NCI-H2081 (cell line): ENCODE measurements at places on chromosomes 1 and 21.

DNA sequence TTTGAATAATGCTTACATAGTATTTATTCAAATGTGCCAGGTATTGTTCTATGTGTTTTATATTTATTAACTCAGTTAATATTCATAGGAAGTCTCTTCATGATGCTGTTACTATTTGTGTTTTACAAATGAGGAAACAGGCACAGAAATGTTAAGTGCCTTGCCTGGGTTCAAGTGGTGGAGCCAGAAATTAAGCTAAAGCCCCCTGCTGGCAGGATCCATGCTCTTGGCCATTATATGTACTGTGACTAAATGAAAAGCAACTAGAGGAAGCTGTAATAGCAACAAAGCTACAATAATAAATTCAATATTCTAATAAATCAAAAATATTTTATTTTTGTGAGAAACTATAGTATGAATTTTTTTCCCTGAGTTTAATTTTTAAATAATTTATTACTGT is 30.0 kb downstream of the IARS2 start:
- no peak for DNase-seq

DNA sequence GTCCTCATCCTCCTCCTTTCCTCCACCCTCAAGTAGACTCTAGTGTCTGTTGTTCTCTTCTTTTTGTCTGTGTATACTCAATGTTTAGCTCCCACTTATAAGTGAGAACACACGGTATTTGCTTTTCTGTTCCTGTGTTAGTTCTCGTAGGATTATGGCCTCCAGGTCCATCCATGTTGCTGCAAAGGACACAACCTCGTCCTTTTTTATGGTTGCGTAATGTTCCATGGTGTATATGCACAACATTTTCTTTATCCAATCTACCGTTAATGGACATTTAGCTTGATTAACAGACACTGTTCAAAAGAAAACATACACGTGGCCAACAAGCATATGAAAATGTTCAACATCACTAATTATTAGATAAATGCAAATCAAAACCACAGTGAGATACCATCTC is 44.3 kb upstream of the TMPRSS2 start:
- no peak for DNase-seq

GRCh38 chr1:42973286-42973685 is 14.6 kb upstream of the SLC2A1 start:
- no peak for DNase-seq

- no peak for DNase-seq
Measured at GRCh38 chr1:29465755-29466154, 229.4 kb downstream of the PTPRU start.

- no peak for DNase-seq
Measured at GRCh38 chr1:233815865-233816264, 88.6 kb upstream of the SLC35F3 start.

DNA sequence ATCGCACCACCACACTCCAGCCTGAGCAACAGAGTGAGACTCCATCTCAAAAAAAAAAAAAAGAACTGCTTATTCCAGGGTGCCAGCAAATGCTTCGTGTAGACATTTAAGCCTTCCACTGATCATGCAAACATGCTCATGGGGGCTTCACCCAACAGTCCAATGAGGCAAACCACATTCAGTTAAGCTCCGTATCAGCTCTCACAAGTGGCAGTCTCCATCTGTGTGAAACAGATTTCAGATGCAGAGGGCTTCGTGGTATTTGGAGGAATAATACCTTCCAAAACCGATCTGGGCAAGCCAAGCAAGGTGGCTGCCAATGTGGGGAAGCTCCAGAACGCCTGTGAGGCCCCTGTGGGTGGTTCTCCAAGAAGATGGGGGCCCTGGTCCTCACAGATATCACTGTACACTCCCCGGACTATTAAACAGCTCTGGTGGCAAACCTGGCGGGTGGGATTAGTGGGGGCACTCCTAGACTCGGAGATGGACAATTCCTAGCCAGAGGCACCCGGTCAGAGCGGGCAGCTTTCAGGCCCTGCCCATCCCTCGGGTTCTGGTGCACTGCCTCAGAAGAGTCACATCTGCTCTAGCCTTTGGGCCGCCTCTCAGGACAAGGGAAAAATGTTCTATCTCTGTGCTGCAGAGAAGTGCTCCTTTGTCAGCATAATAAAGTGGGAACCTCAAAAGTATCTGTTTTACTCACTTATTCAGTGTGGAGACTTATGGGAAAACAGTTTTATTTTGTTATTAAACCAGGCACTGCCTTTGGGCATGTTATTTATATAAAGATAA is 10.2 kb downstream of the CREG1 start:
- DNase-seq, result no peak

- DNase-seq, result no peak
Measured at GRCh38 chr21:36429947-36430546, 44.9 kb downstream of the CHAF1B start.

DNA sequence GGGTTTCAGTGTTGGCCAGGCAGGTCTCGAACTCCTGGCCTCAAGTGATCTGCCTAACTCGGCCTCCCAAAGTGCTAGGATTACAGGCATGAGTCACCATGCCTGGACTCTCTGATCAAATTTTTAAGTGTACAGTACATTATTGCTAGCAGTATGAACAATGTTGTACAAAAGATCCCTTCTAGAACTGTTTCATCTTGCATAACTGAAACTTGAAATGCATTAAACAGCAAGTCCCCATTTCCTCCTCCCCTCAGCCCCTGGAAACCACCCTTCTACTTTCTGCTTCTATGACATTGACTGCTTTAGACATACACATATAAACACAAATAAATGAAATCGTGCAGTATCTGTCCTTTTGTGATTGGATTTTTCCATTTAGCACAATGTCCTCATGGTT is 463.4 kb downstream of the PTPRC start:
- no peak for DNase-seq

DNA sequence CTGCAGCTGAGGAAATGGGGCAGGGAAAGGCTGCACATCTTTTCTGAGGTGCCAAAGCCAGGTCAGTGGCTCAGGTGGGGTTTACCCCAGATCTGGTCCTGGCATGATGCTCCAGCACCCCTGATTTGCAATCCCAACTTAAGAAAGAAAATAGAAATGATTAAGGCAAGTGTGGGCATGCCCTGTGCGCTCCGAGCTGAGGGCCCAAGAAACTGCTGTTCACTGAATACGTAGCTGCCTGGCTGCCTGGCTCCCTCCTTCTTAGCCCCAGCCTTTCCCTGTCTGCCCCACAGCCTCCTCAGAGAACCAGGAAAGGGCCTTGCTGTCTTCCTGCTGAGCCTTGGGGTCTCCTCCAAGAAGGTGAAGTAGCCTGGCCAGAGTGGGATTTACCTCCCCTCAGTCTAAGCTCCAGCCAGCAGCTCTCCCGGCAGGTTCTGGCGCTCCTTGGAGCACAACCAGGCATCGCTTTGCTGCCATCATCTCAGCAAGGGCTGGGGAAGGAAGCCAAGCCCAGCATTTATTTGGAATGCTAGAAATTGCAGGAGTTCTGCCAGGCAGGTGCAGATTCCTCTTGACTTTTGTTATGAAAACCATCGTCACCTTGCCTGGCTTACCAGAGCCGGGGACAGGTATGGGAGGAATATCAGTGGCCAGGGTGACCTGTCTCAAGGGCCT is 51.3 kb upstream of the SELENON start:
- DNase-seq, result peak; percentile 72

DNA sequence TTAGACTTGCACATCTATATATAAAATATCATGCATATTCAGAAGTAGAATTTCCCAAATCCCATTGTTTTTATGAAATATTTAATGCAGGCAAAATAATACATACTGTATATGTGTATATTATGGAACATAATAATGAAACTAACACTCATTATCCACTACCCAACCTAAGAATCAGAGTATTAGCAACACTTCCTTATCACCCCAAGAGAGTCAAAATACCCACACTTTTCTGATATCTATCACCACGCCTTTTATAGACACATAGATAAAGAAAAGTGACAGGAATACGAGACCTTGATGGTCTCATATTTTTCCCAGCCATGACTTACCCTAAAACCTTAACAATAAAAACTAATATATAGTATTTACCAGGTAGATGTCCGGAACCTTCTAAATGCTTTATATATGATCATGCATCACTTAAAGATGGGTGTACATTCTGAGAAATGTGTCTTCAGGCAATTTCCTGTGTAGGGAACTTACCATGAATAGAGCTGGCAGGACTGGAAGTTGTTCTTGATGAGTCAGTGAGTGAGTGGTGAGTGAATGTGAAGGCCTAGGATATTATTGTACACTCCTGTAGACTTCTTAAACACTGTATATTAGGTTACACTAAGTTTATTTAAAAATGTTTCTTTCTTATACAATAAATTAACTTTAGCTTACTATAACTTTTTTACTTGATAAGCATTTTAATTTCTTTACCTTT is 45.5 kb downstream of the TNFSF4 start:
- DNase-seq, result no peak

DNA sequence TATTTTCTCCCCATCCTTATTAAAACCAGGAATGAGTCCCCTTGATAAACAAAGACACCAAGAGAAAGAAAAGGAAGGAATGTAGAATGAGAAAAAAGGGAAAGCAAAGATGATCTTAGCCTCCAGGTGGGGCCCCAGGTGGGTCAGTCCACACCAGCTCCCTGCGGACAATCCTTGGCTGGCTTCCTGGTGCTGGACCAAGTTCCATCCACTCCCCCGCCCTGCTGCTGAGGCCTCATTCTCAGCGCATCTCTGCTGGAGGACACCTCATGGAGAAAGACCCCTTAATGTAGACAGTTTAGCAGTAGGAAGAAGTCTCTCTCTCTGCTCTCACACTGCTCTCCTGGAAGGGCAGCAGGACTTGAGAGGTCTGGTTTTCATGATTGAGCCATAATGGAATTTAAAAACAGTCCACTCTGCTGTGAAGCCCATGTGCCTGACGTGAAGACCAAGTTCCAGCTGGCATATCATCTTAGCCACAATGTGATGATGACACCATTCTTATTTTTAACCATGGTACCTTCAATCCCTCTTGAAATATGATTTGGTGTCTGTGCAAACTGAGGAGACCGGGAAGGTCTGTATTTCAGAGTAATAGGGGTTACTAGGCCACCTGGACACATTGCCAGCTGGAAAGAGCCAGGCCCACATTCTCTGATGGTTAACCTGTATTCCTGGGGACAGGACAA is 83.1 kb downstream of the WLS start:
- DNase-seq, result no peak

DNA sequence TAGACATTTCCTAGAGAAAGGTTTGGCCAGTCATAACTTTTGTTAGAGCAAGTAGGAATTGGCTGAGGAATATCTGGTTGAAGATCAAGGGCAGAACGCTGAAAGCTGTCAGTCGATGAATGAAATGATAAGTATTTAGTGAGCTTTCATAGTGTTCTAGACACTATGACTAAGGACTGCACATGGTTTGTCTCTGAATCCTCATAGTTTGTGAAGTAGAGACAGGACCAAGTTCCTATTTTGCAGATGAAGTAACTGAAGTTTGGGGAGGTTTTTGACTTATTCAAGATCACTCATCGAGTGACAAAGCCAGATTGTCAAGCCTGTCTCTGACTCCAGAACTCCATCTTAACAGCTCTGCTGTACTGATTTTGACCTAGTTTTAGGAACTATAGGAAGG is 4.7 kb downstream of the ELOA start:
- no peak for DNase-seq

GRCh38 chr1:33211972-33212371 is 30.1 kb upstream of the TRIM62 start:
- no peak for DNase-seq

DNA sequence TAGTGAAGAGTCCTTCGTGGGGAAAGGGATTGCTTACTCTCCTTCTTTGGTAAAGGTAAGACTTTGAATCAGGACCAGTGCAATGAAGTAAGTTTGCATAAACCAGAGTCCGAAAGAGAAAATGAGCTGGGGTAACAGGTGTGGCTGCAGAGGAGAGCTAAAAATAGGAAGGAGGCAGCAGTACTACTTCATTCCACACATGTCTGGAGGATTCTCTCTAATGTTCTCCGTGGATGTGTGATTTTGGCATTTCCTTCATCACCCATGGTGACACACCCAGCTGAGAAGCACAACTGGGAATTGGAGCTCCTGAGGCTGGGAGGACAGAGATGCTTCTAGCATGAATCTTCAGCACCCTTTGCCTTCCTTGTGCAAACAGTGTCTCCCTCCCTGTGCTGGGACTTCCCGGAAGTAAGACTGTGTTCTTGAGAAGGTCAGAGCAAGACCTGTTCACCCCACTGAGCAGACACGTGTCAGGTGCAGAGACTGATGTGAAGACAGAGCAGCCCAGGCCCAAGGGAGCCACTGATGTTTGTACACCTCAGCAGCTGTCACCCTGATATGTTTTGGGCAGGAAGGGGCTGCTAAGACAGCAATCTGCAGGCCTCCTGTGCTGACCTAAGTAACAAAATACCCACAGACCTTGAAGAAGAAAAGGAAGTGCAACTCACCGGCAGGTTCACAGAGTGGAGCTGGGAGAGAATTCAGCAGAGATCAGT is 13.3 kb downstream of the FCRL1 start:
- DNase-seq, result no peak

DNA sequence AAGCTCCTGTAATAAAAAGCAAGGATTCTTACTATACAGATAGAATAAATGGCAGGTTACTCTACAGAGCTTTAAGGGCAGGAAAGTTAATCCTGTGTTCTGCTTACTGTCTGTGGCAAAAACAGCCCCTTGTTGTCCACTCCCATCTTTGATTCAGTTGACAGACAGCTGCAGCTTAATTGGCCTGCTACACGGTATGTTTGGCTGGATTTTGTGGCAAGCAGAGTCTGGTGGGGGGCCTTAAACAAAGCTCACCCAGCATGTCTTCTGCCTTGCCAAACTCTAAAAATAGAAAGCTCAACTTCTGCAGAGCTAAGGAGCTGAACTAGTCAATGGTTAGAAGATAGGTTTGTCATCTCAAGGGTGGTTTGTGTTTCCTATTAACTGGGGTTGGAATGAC is 407.2 kb downstream of the HLX start:
- no peak for DNase-seq

DNA sequence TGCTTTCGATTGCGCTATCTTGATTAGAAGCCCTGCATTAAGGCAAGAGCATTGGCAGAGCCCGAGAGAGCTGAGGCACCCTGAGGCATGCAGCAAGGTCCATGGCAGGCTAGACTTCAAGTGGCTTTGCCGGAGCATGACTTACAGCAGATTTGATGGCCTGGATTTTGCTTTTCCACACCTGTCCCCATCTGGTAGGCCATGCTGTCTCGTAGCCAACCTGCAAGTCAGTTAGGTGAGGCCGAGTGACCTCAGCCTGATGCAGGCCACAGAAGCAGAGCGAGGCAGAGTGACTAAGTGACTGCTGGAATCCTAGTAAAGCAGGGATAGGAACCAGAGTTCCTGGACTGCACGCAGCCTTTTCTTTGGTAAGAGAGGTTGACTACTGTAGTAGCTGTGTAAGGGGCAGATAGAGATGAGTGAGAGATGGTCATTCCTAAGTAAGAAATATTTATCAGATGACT is 148.9 kb downstream of the PBX1 start:
- no peak for DNase-seq

DNA sequence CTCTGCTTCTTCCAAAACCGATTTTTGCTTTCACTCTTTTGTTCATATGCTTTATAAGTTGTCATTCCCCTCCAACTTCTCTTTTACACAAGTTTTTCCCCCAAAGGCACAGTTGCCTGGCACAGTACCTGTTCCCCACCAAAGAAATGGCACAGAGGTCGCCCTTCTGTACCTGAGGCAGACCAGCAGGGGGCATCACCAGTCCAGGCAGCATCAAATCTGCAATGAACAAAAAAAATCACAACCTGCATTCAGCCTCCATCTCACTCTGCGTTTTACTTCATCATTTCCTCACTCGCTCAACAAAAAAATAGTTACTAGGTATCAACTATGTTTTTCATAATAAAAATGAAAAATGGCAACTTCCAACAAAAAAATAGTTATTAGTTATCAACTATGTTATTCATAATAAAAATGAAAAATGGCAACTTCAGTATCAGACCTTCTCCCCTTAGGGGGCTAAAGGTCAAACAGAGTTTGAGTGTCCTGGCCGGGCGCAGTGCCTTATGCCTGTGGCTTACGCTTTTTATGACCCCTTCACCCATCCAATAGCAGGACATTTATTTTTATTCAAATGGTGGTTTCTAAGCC is 4.1 kb downstream of the EIF2D start:
- peak; percentile 49 for DNase-seq
